CD4-positive, CD25-positive, alpha-beta regulatory T cell (primary cell): ENCODE measurements at places on chromosomes 11 and 22. TPM values are rescaled to one million over a fixed set of nuclear protein-coding genes. Genes with fewer than 3 reads are reported as not detected.

Gene HTR3A
- not detected for polyA plus RNA-seq

Gene ASCL2
- 0.42 TPM for polyA plus RNA-seq

Gene NFAM1
- polyA plus RNA-seq: not detected

Gene A4GALT
- polyA plus RNA-seq: not detected

Gene CSNK2A3
- polyA plus RNA-seq: 1.2 TPM

Gene OR51L1
- not detected for polyA plus RNA-seq

Gene NLRP6
- 0.36 TPM for polyA plus RNA-seq

Gene FGF4
- polyA plus RNA-seq: not detected

Gene SYCE3
- not detected for polyA plus RNA-seq

Gene SHISAL1
- not detected for polyA plus RNA-seq

Gene KIF18A
- polyA plus RNA-seq: 1.1 TPM

Gene B4GALNT4
- polyA plus RNA-seq: not detected

Gene OR51E2
- not detected for polyA plus RNA-seq
